Globus pallidus (tissue), 1 donor: ENCODE measurements at places on chromosomes 6 and 20.

- no peak for DNase-seq
These were observed 93.6 kb upstream of the UST start for GRCh38 chr6:148653138-148653776.

DNA sequence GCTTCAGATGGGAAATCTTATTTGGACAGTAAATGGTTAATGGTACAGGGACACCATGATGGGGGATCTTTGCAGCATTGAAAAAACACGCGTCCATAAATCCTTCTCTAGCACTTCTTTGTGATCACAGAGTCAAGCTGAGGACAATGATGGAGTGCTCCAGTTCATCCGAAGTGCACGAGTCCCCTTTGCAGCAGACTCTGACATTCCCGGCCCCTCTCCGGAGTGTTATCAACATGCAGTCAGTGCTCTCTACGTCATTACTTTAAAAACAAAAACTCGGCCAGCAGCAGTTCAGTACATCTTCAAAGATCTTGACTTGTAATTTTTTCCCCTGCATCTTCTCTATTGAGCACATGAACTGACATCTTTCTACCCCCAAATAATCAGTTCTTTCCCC, 185.5 kb upstream of the AKAP12 start:
- DNase-seq = no peak

DNA sequence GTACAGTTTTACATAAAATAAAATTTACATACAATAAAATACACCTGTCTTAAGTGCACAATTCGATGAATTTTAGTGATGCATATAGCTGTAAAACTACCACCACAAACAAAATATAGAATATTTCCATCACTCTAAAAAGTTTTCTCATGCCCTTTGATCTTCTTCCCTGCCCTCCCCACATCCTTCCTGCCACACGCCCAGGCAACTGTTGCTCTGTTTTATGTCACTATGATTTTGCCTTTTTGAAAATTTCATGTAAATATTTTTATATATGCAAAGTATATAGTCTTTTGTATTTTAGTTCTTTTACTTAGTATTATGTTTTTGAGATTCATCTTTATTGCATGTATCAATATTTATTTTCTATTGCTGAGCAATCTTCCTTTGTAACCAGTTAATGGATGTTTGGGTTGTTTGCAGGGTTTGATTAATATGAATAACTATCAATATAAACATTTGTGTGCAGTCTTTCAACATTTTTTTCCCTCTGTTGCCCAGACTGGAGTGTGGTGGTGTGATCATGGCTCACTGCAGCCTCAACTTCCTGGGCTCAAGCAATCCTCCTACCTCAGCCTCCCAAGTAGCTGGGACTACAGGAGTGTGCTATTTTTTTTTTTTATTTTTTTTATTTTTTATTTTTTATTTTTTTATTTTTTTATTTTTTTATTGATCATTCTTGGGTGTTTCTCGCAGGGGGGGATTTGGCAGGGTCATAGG, 23.8 kb upstream of the SAMHD1 start:
- DNase-seq = no peak

DNA sequence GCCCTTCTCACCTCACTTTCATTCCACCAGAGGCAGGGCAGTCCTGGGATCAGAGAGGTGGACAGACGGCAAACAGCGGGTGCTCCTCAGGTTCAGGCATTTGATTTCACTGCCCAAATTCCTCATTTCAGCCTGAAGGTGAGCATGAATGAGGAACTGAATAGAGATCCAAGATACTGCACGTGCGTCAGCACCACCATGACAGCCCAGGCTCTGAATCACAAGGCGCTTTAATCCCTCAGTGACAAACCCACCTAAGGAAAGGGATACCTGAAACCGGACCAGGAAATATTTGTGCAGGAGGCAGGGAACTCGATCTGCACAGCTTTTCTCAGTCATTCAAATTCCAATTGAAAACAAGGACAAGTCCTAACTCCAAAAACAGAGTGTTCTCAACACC, 174.8 kb upstream of the HEY2 start:
- no peak for DNase-seq
